ENCODE measurements at places on chromosomes 2 and 18.
A peak's percentile ranks its signal among the peaks of the same experiment; 100 is the strongest.

GRCh38 chr18:51235009-51235789 is 37.7 kb upstream of the MEX3C start:
- no peak for DNase-seq

DNA sequence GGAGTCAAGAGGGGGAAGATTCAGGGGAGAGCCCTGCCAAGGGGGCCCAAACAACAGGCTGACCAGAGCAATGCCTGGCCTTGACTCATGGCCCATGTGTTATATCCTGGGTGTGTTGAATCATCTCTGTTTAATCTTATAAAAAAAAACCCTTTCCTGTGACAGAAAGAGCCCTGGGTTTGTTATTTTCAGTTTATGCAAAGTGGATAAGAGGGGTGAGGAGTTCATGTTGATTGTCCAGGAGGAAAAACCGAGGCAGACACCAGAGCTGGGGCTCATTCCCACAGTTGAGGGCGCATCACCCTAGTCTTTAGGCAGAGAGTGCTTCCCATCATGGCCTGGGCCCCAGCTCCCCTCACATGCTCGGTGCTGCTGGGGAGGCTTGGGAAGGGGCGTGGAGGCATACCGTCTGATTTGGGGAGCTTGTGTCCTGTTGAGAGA is 30.9 kb upstream of the IL37 start:
- no peak for DNase-seq

DNA sequence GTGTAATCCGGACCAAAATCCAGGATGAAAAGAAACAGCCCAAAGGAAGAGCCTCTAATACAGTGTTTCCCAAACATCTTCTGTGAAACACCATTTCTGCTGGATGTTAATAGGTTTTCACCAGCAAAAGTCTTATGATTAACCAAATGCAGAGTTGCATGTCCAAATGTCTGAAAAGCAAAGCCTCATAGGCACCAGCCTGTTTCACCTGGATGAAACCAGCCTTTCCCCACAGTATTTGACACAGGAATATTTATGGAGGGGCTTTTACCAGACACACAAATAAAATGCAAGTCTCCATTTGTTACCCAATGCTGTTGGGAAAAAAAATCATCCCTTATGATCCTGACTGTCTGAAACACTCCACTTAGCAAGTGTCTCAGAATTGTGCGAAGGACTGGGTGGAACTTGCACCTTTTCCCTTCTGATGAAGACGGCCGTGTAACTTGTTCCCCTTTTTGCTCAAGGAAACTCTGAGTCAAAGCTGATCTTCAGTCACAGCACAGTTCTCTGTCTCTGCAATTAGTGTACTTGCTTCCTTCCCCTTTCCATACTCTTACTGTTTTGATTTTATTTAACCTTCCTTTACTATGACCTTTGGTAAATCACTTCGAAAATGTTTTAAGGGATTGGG is 70.3 kb upstream of the IL1R2 start:
- no peak for DNase-seq

DNA sequence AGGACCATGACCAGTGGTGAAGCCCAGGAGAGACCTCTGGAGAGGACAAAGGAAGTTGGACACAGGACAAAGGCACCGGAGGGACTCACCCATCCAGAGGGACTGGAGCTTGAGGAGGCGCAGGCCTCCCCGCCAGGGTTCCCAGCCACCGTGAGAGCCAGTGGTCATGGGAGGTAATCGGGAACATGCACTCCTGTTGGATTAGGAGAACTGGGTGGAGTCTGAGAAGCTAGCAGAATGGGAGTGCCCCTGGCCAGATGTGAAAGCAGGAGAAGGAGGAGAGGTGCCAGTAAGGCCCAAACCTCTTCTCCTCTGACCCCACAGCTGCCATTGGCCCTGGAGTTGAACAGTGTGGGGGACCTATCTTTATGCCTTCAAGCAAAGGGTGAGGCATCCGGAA is 20.3 kb downstream of the POU3F3 start:
- no peak for DNase-seq

- no peak for DNase-seq
Measured at GRCh38 chr2:41020358-41020757, 568.5 kb upstream of the SLC8A1 start.

- DNase-seq: no peak
Measured at GRCh38 chr18:76255070-76255683, 239.9 kb downstream of the ZNF516 start.

GRCh38 chr2:28547906-28548600 is 52.2 kb downstream of the PLB1 start:
- no peak for DNase-seq

DNA sequence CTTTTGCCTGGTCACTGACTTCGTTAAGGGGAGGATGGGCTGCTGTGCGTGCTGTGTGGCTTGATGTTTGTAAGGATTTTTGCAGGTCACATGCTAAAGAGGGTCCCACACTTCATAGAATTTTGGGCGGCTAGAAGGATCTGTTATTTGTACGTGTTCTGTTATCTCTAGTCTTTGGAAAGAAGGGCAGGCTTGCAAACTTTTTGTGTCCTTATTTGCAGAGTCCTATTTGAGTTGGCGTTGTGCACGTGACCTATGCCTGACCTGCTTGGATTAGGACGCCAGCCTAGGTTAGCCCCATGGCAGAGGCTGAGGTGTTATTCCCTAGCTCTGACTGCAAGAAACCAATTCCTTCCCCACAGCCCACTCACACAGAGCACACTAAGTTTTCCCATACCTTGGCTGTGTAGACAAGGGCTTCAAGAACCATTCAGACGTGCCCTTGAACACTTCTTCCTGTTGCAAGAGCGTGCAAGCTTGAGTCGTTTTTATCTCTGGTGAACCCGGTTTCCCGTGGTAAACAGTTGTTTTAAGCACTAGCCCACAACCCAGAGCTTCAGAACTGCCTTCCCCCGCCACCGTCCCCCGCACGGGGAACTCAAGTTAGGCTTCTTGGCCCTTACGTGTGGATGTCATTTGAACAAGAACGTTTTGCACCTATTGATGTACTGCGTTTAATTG is 94.6 kb downstream of the LDLRAD4 start:
- DNase-seq: peak; percentile 53

- no peak for DNase-seq
Measured at GRCh38 chr2:8484502-8485283, 197.2 kb upstream of the ID2 start.

All from CD4-positive, alpha-beta T cell treated with Interleukin-6 at 100 ng/mL for 8 hours (primary cell).